HepG2 (cell line): ENCODE measurements at places on chromosomes 6 and 20.

DNA sequence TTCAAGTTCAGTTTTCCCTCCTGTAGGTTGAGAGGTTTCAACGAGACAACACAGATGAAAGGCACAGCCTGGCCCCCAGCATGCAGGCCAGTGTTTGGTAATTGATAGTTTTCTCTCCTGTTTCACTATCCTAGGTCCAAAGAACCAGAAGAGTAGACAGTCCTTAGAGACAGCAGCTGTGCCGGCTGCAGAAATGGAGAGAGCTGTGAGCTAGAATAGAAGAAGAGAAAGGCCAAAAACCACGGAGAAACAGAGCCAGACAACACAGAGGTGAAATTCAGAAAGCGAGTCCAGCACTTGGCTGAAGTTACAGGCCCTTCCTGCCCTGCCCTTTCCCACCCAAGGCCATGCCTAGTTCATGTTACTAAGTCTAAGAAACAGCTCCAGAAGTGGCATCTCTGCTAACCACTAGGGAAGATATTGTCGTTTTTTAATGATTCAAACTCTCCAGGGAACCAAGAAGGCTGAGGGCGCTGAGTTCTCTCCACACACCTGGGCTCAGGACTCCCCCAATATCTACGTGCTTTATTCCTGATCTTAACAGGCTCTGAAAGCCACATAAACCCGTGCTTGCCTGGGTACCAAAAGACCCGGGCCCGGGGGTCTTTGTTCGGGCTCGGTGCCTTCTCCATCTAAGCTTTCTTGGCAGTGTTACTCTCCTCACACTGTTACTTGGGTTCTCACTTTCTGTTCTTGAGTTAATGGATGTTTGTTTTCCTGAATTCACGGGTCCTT is 16.5 kb upstream of the RBPJL start:
- DNase-seq, result no peak

GRCh38 chr6:98044791-98045470 is 761.9 kb upstream of the MMS22L start:
- DNase-seq, result no peak

DNA sequence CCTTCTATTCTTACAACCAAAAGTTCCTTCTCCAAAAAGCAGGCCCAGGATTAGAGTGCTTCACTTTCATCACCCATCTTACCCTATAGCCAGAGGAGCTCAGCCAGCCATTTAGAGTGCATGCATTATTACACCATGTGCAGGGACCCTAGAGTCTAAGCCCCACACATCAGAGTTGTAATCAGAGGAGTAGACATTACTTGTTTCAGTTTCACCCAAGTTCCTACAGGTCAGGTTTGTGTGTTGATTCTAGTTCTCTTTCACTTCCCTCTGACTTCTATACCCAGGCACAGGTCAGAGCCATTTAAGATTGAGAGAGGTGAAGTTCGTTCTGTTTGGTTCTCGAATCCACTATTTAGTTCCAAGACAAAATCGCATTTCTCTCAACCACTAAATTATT is 16.3 kb upstream of the ARFGEF3 start:
- no peak for DNase-seq

DNA sequence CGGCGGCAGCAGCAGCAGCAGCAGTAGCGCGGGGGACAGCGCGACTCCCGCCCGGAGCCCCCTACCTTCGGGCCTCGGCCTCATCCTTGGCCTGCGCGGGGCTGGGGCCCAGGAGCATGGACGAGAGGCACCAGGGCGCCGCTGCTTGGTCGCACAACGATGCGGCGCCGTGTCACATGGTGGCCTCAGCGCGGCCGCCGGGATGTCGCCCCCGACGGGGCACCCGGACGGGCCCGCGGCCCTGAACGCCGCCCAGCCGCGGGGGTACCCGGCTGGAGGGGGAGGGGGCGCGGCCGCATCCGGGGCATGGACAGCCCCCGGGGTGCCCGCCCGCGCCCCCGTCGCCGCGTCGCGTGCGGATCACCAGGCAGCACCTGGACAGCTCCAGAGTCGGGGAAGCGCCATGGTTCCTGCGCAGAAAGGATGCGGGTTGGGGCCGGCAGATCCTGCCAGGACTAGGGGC is 57.1 kb downstream of the CDH22 start:
- DNase-seq, result no peak

- DNase-seq, result no peak
Observed at GRCh38 chr6:41531591-41532582, 14.3 kb upstream of the FOXP4 start.

DNA sequence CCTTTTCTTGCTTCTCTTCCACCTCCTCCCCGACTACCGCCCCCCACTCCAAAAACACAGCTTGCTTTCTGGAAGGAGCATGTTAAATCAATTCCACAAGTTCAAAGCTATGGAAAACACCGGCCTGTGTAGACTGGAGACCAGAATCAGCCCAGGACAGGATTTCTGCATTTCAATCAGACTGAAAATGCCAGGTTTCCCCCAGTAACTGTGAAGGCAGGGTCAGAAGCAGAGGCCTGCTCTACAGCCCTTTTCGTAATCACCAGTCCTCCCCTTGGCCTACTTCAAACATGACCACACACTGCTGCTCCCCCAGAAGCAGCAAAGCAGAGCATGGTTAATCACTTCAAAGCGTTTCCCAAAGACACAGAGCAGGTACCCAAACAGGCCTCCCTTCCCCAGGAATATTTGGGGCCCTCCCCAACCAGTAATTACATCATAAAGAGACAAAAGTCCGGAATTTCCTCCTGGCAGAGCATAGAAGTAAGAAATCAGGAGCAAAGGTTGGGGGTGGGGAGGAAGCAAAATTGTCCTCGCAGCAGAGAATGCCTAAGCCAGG is 38.4 kb downstream of the ZMYND8 start:
- peak; percentile 94 for DNase-seq

DNA sequence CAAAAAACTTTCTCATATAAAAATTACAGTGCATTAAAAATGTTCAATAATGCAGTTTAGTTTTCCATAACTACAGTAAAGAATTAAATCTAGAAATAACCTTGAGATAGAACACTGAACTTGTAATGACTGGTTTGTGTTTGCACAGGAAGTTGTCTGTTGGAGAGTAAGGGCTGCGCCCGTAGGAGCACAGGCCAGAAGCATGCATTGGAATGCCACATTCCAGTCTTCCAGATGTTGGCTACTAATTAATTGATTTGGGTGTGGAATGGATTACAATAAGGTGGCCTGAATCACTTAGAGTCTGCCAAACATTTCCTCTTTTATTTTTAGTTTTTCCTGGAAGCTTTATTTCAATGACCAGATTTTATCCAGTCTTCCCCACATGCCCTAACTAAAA is 582.6 kb upstream of the MMS22L start:
- no peak for DNase-seq

- DNase-seq, result no peak
Observed at GRCh38 chr6:170172392-170172791, 118.5 kb downstream of the DLL1 start.

DNA sequence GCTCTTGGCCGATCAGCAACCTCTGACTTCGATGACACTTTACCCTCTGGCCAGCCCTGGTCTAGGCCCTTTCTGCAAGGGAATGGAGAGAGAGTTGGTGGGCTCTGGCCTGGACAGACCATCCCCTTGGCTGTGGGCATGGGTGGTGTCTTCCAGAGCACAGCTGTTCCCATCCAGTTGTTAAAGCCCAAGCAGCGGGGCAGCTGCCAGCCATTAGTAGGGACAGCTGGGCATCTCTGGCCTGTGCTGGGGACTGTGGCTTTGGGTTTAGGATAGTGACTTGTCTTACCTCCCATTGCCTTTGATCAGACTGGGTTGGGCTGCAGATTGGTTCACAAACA is 2.8 kb downstream of the CDC25B start:
- no peak for DNase-seq

- peak; percentile 87 for DNase-seq
Observed at GRCh38 chr20:25579081-25579770, 6.1 kb downstream of the NINL start.
